Astrocyte of the spinal cord (primary cell): ENCODE measurements at places on chromosomes 16 and 17.

GRCh38 chr17:4118015-4118743 is 24.7 kb downstream of the ZZEF1 start:
- DNase-seq, result no peak

DNA sequence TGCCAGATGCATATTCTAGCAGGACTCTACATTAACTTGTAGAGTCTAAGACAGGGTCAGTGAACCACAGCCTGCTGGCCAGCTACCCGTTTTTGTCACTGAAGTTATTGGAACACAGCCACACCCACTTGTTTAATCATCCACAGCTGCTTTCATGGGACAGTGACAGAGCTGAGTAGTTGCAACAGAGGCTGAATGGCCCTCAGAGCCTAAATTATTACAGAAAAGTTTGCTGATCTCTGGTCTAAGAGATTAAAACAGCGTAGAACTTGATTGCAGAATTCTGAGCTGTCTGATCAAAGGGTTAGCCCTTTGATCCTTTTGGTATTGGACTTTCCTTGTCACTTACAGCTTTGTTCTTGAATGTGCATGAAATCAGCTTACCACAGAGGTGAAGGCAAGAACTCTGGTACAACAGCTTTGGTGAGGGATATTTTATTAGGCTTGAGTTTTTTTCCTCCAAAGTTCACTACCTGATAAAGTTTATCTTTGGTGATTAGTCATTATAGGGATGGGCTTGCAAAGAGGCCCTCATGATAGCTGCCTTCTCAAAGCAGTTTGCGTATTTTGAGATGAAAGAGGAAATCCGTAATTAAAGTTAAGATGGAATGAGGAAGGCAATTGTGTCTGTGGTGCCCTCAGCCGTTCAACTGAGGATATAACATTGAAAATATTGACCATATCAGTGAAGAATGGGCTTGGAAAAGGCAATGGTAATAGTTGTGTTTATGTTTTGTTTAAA is 23.6 kb downstream of the ALDH3A2 start:
- DNase-seq, result no peak

DNA sequence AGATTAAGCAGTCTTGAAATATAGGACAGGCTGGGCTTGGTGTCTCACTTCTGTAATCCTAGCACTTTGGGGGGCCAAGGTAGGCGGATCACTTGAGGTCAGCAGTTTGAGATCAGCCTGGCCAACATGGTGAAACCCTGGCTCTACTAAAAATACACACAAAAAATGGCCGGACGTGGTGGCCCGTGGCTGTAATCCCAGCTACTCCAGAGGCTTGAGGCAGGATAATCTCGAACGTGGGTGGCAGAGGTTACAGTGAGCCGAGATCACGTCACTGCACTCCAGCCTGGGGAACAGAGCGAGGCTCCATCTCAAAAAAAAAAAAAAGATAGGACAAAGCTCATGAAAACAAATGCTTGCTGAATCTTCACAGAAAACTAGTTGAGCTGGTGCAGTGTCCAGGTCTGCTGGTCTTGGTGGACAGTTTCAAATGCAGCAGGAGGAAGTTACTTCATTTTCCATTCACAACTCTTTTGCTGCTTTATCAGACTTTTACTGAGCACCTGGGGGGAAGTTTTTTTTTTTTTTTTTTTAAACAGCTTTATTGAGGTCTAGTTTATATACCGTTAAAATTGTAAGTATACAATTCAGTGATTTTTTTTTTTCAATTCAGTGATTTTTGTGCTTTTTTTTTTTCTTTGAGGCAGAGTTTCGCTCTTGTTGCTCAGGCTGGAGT is 45.2 kb downstream of the SNX29 start:
- no peak for DNase-seq

DNA sequence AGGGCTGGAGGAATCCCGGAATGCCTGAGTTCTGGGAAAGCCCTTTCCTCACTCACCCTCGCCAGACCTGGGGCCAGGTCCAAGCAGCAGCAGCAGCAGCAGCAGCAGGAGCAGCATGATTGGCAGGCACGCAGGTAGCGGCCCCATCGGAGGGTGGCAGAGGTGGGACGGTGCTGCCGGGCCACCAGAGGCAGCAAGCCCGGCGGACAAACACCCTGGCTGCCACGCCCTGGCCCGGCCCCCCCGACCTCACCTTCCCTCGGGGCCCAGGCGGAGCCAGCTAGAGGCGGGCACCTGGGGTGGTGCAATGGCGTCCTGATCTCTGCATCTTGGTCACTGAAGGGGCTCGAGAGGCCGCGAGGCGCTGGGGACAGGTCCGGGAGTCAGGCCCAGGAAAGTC is 122.4 kb downstream of the LAT start:
- DNase-seq, result no peak

DNA sequence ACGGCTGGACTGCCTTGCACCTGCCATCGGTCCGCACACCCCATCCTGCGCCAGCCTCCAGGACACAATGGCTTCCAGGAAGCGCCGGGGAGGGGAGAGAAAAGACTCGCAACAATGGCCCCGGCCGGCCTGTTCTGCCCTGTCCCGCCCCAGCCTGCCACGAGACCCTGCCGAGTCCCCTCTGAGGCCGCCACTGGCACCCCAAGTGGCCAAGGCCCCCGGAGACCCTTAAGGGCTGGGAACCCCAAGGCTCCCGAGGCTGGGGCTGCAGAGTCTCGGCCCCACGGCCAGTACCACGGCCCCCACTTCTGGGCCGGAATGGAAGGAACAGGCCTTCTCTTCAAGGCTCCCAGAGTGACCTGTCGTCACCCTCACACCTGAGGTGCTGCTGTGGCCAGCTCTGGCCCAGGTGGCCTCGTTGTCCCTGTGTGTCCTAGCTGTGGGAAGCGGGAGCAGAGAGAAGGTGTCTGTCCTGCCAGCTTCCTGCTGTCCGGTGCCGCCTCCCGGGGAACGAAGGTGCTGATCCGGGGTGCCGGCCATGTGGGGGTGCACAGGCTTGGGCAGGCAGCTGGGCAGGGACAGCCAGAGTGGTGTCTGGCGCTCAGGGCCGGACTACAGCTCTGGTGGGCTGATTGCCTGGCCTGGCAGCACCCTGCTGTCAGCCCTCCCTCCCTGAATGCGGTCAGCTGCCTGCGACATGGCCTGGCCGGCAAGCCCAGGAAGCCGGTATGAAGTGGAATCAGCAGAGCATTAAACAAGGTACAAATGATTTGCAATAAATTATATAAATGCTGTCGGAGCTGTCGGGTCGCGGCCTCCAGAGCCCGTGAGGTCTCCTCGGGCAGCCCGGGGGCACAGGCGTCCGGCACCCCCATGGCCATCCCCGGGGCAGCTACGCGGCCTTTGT is 8.2 kb upstream of the CACNA1H start:
- DNase-seq, result no peak

GRCh38 chr17:56510554-56511342 is 82.8 kb upstream of the NOG start:
- DNase-seq, result no peak

DNA sequence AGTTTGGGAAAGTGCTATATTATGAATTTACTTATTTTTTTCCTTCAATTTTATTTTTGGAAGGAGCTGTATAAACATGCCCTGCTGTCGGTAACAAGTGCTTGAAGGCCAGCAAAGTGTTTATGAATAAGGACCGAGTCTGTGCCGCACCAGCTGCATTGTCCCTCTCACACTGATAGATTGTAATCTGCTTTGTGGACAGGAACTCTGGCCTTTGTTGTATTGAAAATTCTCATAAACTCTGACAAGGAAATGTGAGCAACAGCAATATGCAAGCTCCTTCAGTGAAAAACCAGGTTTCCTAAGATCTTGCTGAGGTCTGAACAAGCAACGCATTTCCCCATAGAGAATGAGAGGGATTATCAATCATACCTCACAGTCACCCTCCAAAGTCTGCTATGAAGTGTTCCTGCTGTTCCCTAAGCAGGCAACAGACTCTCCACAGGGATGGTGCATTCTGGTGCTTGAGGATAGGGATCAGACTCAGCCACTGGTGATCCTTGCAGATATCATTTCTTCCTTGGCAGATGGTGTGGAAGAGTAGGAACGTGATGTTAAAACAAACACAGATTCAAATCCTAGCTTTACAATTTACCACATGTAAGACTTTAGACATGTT is 109.6 kb downstream of the KCNJ2 start:
- no peak for DNase-seq

GRCh38 chr16:6977291-6977690 is 355.4 kb upstream of the RBFOX1 start:
- DNase-seq, result no peak

DNA sequence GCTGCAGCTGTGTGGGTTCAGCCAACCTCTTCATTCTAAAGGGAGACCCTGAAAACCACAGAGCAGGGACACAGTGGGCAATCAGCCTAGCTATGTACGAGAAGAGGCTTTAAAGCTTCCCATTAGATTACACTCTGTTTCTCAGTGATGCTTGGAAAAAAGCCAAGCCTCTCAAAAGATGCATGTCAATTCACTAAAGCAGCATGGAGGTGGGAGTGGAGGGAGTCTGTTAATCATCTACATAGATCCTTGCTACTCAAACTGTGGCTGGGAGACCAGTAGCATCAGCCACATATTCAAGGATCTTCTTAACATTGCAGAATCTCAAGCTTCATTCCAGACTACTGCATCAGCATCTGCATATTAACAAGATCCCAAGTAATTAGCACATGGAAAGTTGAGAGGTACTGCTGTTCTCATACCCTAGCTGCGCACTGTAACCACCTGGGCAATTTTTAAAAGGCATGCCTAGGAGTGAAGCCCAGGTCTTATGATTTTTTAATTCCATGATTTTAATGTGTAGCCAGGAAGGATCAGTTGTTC is 305.9 kb downstream of the PMP22 start:
- no peak for DNase-seq

GRCh38 chr16:67378642-67379041 is 14.7 kb downstream of the TPPP3 start:
- no peak for DNase-seq

GRCh38 chr16:24294131-24294530 is 38.0 kb downstream of the CACNG3 start:
- no peak for DNase-seq

DNA sequence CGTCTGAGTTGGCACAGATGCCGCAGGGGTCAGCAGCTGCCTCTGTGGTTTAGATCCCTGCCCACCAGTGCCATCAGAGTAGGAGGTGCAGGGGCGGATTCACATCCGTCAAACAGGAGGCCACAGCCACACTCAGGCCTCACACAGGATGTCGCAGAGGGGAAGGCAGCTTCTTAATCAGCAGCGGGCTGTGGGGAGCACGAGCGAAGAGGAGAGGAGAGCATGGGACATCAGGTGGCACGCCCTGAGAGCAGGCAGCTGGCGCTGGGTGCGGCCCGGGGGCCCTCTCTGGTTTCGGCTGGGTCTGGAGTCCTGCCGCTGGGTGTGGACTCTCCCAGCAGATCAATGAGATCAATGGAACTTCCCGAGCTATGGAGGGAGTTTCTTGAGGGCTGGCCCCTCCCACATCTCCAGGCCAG is 9.6 kb downstream of the LLGL2 start:
- DNase-seq, result no peak

DNA sequence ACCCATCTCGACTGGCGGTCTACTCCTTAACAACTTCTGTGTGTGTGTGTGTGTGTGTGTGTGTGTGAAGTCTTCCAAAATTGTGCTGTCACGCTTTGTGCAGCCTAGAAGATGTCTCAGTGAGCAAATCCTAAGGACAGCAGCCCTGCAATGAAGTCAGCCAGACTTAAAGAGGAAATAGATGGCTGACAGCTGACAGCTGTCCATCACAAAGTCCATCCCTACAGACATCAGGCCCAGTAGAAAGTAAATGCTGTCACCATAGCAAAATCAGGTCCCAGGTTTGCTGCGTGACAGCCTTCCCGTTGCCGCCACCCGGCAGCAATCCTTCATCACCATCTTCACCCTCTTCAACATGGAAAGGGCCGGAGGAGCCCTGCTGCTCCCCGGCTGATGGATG is 416.0 kb downstream of the SOX9 start:
- DNase-seq, result no peak

- DNase-seq, result no peak
Observed at GRCh38 chr17:31202968-31203367, 94.1 kb downstream of the OMG start.

DNA sequence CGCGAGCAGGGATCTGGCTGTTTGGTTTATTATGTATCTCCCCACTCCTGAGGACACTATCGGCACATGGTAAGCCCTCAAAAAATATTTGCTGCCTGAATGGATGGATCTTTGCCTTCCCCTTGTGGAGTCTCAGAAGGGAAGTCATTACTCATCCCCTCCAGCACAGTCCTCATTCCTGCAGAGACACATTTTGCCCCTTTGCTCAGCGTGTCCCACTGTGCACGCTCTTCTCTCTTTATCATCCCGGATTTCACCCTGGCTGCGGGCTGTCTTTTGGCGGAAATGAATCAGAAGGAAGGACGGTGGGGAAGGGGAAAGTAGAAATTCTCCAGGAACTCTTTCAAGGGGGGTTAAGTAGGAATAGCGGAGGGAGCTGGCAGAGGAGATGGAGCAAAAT is 125.2 kb upstream of the CDC42EP4 start:
- peak; percentile 51 for DNase-seq

DNA sequence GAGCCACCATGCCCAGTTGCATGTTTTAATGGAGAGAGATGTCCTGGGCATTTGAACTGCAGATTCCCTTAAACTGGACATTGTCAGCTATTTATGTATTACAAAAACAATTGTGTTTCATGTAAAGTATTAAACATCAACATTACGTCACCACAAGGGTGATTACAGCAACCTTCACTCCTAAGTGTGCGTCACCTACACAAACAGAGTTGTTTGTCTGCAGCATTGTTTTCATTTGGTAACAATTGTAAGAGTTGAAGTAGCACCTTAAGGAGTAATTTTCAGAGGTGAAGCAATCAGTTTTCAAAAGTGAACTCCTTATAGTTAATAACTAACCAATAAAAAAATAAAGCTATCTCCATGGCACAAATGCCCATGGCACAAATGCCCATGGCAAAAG is 271.4 kb downstream of the IRX3 start:
- DNase-seq, result no peak

DNA sequence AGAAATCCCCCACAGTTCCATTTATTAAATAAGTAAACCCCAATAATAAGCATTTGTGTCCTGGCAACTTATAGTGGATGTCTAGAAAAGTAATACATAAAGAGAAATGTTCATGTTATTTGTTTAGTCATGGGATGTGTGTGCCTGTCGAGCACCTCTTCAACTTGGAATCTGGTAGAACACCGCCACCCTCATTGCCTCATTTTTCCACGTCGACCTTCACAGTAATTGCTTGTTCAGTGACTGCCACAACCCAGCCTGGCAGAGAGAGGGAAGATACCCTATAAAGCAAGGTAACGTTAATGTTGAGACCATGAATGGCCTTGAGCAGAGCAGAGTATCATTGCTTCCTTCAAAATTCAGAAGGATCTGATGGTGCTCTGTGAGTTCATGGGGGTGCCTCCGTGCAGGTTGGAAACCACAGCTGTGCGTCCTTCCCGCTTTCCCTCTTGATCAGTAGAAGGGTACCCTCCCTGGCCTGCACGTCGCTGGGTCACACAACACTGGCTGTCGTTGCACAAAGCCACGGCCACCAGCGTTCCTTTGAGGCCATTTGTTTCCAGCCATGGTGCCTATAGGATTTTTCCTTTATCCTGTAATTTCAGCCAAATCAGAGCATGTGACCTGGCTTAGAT is 3.7 kb upstream of the DNASE1 start:
- no peak for DNase-seq

DNA sequence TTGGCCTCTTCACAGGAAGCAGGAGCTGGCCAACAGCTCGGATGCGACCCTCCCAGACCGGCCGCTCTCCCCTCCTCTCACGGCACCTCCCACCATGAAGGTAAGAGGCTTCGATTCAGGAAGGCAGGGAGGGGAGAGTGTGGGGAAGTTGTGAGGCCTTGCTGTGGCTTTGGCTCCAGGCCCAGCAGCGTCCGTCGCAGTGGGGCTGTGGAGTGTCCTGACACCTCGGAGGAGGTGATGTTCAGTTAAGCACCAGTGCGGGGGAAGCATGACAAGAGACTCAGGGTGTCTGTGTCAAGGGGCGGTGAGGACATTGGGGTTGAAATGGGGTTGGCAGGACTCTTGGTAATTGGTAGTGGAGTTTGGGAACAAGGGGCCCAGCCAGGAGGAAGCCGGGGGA is 109.0 kb downstream of the RAP1GAP2 start:
- no peak for DNase-seq
